Activated CD4-positive, alpha-beta T cell treated with anti-CD3 and anti-CD28 coated beads, Interleukin-2, amount 50 U/mL, for 4 hours (primary cell): ENCODE measurements at places on chromosomes 3 and 15.

GRCh38 chr15:65204236-65204930, 6.9 kb downstream of the CILP start:
- no peak for DNase-seq

DNA sequence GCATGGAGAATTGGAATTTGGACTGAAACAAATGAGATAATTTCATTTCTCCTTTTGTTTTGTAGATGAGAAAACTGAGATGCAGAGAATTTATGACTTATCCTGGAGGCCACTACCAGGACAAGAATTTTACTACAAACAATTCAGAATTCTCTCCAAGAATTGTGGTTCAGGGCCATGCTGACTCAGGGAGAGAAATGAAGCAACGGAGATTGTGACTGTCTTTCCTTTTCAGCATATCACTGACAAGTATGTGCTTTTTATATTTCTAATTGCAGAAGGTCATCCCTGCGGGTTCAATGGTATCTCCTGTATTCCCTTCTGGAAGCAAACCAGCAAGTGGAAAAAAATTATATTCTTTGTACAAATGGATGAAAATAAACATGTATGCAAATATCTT, 170.8 kb upstream of the MITF start:
- DNase-seq, result no peak

- no peak for DNase-seq
Observed at GRCh38 chr3:131933665-131934064, 101.1 kb downstream of the CPNE4 start.

GRCh38 chr3:146072824-146073223, 88.2 kb downstream of the PLOD2 start:
- DNase-seq, result no peak

DNA sequence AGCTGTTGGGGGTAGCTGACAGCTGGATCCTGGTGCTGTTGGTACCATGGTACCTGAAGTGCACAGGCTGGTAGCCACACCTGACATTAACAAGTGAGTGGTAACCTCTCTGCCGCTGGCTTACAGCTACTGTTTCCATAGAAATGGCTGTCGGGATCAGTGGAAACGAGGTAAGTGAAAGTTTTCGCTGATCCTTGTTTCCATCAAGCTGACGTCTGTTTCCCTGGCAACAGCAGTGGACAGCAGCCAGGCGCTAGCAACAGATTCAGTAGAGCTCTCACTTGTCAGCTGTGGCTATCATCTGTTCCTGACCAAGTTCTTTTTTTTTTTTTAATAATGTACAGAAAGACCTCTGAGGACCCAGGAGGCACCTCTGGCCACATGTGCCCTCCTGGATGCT, 166.2 kb downstream of the CHDH start:
- no peak for DNase-seq

- DNase-seq, result peak; percentile 7
Observed at GRCh38 chr3:56799251-56799882, 2.4 kb downstream of the ARHGEF3 start.

GRCh38 chr15:85619992-85620689, 174.6 kb downstream of the KLHL25 start:
- peak; percentile 34 for DNase-seq

GRCh38 chr3:163043074-163043473, 1546.5 kb downstream of the OTOL1 start:
- DNase-seq, result no peak

DNA sequence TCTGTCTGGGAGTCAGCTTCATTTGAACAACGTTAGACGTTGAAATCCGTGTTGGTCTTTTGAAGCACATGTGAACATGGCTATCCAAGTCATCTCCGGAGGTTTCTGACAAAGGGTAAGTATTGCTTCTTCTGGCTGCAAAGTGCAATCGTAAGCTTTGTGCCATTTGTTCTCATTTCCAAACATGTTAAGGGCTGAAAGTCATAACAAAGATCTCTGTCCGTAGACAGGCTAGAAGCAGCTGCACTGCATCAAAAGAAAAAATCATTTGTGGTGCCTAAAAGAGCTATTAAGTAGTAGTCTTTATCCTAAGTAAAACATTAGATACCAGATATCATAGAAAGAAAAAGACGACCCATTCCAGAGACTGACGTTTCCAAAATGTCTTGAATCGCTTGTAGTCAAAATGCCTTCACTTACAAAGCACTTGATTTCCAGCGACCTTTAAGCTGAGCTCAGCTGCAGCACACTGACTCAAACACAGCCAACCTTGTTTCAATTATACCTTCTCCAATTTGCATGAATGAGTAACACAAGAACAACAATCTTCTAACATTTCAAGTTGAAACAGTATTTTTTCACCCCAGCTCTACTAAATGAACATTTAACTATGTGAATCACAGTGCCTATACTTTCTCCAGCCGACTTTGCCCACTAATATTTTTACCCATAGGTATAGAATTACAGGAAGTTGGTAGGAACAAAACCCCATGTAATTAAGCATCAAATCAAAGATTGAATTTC, 76.6 kb downstream of the NEDD4 start:
- DNase-seq, result no peak

- DNase-seq, result no peak
Observed at GRCh38 chr3:14340960-14341708, 61.3 kb upstream of the SLC6A6 start.

DNA sequence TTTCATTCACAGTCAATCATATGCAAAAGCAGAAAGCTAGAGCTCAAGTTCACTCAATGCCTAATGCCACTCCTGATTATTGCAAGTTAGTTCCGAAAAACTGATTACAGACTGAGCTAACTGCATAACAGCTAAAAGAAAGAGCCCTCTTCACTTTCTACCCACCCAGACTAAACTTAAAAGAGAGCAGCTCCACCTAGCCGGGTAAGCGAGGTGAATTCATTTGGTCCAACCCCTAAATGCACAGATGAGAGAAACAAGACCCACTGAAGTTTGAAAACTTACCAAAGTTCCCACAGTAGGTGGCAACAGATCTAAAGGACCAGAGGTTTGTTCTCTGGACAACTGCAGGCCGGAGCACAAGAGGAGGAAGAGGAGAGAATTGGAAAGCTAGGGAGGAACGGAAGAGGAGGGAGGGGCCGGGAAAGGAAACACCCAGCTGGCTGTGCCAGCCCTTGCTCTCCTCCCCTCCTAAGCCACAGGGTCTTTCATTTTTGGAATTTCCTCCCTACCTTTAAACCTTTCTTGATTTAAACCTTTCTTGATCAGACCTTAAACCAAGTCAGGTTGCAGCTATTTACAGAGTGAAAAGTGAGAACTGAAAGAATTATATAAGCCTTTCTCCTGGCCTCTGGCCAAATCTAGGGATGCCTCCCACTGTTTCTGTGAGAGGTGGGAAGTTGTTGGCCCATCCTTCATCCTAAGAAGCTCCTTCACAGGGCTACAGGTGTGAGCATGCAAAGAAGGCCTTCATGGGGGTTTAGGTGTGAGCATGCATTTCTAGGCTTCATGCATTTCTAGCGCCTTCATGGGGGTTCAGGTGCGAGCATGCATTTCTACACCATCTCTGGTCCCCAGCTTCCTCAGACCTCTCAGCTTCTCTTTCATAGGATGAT, 114.7 kb upstream of the LMOD3 start:
- no peak for DNase-seq

DNA sequence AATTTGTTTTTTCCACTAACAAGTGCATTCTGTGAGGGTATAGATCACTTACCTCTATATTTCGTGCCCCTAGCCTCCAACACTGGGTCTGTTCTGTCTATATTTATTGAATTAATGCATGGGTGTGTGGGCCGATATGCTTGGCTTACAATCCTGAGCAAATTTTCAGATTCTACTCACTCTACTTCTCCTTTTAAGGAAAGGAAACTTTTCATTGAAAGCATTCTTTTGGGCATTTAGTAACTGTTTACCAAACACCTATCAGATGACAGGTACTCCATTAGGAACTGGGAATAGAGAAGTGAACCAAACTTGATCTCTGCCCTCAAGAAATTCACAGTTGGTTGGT, 60.5 kb downstream of the TLE3 start:
- DNase-seq, result no peak
